ENCODE measurements at places on chromosomes 1 and 21. TPM values are rescaled to one million over a fixed set of nuclear protein-coding genes. Genes with fewer than 3 reads are reported as not detected.

The SHISA4 gene
- 215 TPM for total RNA-seq

The ATP5PF gene
- 862 TPM for total RNA-seq

DNA sequence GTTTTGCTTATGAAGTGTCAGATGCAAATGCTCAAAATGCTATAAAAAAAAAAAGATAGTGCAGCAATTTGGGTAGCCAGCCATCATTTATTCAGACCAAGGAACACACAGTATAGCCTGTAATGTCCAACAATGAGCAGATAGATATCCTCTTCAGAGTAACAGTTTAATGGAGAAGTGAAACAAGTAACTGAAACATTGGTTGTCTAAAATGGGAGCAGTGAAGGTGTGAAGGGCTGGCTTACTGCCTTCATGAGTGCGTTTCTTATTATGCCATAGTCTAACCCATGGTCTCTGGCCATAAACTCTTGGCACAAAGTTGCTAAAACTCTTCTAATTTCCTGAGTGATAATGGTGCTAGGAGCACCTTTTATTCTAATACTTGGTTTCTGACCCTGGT lies 11.4 kb downstream of the RGS5 start:
- no peaks in the 10 kb centered on the region for H3K36me3 ChIP-seq
- H3K4me1 ChIP-seq: peaks cover 34% of the 10 kb centered on the region
- peak overlapping the region; percentile 3 for H3K27ac ChIP-seq
- no peaks in the 10 kb centered on the region for H3K27me3 ChIP-seq
- H3K4me3 ChIP-seq: no peak overlapping the region

GRCh38 chr1:98292994-98293393 lies 368.5 kb upstream of the SNX7 start:
- H3K4me1 ChIP-seq: no peaks in the 10 kb centered on the region
- no peak for DNase-seq
- H3K36me3 ChIP-seq: no peaks in the 10 kb centered on the region
- H3K27me3 ChIP-seq: no peaks in the 10 kb centered on the region

DNA sequence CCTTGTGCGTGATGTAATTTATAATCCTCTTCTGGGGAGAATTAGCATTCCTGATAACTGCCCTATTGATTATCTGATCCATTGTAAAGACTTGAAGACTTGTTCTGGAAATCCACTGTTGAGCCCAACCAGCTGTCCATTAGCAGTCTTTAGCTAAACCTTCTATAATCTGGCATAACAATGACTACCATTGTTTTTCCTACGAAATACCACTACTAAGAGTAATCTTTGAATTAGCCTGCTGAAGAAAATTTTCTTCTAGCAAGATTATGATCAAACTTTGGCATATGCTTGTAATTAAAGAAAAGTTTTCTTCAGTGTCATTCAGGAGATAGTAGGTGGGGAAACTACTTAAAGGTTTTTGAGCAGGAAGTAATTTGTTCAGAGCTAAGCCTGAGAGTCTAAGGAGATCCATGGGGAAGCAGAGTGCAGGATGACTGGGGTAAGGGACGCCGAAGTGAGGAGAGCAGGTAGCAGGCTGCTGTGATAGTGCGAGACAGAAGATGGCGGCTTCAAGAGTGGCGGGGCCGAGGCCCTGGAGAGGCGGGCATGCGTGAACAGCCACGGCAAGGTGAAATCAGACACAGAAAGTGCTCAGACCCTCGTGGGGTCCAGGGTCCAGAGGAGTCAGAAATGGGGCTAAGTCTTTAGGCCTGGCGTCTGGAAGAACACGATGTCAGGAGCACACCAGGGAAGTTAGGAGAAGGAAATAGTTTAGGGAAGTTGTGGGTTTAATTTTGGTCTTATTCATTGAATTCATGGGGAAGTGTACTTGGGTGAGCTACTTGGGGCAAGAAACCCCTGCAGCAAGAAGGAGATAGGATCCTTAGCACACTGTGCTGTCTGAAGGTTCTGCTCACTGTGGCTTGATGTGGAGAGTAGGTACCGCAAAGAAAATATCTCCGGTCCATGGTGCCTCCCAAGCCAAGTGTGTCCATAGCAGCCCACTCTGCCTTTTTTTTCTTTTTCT lies 112.6 kb upstream of the ADAR start:
- no peaks in the 10 kb centered on the region for H3K27me3 ChIP-seq
- H3K4me1 ChIP-seq: peaks cover 13% of the 10 kb centered on the region
- no peak for DNase-seq
- H3K4me3 ChIP-seq: no peak overlapping the region

DNA sequence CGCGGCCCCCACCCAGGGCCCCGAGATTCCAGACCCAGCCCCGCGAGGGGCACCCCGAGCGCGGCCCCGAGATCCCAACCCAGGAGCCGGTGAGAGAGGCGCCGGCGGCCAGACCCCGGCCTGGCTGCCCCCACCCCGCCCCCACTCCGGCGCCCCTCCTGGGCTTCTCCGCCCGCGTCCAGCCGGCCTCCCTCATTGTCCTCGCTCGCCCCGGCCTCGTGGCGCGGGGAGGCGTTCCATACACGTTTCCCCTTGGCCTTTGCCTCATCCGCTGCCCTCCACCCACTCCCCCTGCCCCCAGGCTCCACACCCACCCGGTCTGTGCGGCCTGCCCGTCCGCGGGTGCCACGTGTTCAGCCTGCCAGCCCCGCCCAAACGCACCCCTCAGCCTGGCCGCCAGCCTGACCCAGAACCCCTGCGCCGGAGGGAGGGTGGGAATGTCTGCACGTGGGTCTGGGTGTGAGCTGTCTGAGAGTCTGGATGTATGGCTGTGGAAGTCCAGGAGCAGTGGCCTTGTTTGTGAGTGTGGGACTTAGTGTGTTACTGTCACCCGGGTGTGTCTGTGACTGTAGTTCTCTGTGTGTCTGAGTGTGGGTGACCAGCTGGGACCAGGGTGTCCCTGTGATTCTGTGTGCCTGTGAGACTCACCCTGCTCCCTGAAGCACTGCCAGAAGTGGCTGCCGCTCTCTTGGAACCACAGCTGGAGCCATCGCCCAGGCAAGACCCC lies 681 bp downstream of the B4GALT2 start:
- peak overlapping the region; percentile 52 for H3K27ac ChIP-seq
- H3K27me3 ChIP-seq: no peaks in the 10 kb centered on the region
- DNase-seq: peak; percentile 80
- H3K4me3 ChIP-seq: peak overlapping the region; percentile 73
- peaks cover 17% of the 10 kb centered on the region for H3K36me3 ChIP-seq

Measured in heart left ventricle (tissue), 16 donors.